Spleen (tissue), 13 donors: ENCODE measurements at places on chromosomes 6 and 20.

GRCh38 chr20:38191654-38192053 lies 26.6 kb upstream of the TGM2 start:
- no peak for DNase-seq
- no peaks in the 10 kb centered on the region for H3K36me3 ChIP-seq
- H3K4me1 ChIP-seq: peaks cover 28% of the 10 kb centered on the region

DNA sequence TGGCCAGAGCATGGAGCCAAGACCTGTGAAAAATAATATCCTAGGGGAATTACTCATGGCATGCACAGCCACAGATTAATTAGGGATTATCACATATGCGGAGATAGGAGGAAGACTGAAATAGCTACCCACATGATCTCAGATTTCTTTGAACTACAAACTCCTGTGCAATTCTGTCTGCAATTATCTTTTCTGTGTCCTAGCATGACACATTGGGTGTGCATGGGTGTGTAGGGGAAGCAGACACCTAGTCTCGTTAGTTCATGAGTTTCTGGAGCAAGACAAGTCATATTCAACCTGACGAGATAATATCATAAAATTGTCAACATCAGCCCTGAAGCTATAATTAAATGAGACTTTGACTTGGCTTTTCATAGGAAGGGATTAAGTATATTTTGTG lies 3.6 kb upstream of the SLC17A4 start:
- H3K36me3 ChIP-seq: no peaks in the 10 kb centered on the region
- no peaks in the 10 kb centered on the region for H3K27me3 ChIP-seq
- DNase-seq: no peak
- no peaks in the 10 kb centered on the region for H3K4me1 ChIP-seq
- H3K27ac ChIP-seq: no peak overlapping the region
- H3K4me3 ChIP-seq: no peak overlapping the region

GRCh38 chr6:33809594-33809993 lies 5.8 kb upstream of the MLN start:
- no peak overlapping the region for H3K27ac ChIP-seq
- no peaks in the 10 kb centered on the region for H3K36me3 ChIP-seq
- no peak overlapping the region for H3K4me3 ChIP-seq
- peaks cover 11% of the 10 kb centered on the region for H3K4me1 ChIP-seq

- no peaks in the 10 kb centered on the region for H3K4me1 ChIP-seq
- H3K4me3 ChIP-seq: no peak overlapping the region
- H3K27ac ChIP-seq: no peak overlapping the region
- no peak for DNase-seq
- H3K27me3 ChIP-seq: peaks cover 46% of the 10 kb centered on the region
These were observed 951 bp upstream of the TRIM31 start for GRCh38 chr6:30113841-30114240.

GRCh38 chr6:39296745-39297640 lies 17.2 kb downstream of the KCNK17 start:
- no peaks in the 10 kb centered on the region for H3K27me3 ChIP-seq
- H3K36me3 ChIP-seq: no peaks in the 10 kb centered on the region
- H3K4me1 ChIP-seq: no peaks in the 10 kb centered on the region

DNA sequence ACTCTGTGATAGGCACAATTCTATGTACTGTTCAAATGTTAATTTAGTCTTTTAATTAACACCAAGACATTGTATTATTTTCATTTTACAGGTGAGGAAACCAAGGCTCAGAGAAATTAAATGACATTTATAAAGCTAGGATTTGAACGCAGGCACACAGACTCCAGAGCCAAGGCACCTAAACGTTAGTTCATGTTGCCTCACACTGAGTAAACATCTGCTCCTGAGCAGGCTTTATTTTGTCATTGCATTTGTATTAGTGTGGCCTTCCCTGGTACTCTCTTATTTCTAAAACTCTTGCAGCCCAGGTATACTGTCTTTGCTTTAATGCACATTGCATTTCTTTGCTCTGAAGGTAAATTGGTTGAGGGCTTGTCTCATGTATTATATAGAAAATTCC lies 263.1 kb upstream of the FLRT3 start:
- no peaks in the 10 kb centered on the region for H3K4me1 ChIP-seq
- DNase-seq: no peak
- no peaks in the 10 kb centered on the region for H3K27me3 ChIP-seq
